NCI-H1105 (cell line): ENCODE measurements at places on chromosomes 13 and 19.

GRCh38 chr19:11256189-11256588, 6.1 kb downstream of the DOCK6 start:
- no peak for DNase-seq

GRCh38 chr13:113654175-113654560, 3.8 kb downstream of the ATP4B start:
- DNase-seq: no peak

DNA sequence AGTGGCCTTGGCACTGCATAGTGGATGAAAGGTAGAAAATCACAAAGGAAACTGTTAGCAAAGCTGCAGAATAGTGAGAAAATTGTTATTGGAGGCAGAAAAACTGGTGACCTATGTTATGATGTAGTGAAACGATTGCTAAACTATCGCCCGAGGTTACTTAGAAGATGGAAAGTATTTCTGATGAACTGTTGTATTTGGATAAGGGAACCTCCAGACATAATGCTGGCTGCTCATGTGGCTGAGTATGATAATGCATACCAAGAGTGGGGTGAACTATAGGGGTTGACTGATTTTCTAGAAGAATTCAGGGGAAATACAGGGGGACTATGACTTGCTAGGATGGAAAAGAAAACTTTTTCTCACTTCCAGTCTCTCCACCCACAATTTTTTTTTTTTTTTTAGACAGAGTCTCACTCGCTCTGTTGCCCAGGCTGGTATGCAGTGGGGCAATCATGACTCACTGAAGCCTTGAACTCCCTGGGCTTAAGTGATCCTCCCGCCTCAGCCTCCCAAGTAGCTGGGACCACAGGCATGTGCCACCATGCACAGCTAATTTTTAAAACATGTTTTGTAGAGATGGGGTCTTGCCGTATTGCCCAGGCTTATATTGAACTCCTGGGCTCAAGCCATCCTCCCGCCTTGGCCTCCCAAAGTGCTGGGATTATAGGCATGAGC, 4.4 kb upstream of the EID2 start:
- no peak for DNase-seq

GRCh38 chr19:51263808-51264207, 12.9 kb downstream of the SIGLECL1 start:
- DNase-seq: no peak

- peak; percentile 14 for DNase-seq
Measured at GRCh38 chr13:99009987-99010551, 32.2 kb upstream of the DOCK9 start.

DNA sequence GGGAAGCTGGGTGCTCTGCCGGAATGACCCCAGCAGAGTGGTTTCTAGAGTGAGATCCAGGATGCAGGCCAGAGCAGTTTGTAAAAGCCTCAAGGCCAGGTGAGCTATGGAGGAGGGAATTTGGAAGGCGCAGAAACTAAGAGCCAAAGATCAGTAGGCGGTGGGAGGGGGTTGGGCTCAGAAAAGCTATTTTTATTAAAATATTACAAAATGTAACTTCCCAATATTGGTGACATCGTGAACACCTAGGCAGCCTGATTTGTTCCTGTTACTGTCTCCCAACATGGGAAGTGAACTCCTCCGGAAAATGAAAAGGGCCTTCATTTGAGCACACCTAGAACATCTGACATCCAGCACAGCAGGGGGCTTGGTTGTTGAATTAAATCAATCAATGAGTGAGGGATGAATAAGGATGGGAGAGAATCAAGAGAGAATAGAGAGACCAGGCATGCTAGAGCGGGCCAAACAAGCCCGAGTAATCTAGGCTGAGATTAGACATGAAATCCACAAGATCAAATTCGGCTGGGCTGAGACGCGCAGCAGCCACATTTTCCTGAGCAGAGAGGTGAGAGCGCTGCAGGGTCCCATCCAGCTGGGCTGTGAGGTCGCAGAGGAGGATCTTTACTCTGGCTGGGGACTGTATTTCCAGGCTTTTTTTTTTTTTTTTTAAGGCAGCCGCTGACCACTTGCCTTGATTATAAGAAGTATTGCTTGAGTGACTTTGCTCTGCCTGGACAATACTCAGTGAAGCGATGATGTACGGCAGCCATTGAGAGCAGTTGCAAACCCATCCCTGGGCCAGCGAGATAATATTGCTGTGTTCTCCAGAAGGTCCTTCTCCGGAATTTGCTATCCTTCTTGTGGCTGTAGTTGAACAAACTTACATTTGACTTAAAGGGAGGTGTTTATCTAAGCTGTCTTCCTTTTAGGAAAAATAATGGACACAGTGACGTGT, 178.0 kb upstream of the KL start:
- DNase-seq: no peak

DNA sequence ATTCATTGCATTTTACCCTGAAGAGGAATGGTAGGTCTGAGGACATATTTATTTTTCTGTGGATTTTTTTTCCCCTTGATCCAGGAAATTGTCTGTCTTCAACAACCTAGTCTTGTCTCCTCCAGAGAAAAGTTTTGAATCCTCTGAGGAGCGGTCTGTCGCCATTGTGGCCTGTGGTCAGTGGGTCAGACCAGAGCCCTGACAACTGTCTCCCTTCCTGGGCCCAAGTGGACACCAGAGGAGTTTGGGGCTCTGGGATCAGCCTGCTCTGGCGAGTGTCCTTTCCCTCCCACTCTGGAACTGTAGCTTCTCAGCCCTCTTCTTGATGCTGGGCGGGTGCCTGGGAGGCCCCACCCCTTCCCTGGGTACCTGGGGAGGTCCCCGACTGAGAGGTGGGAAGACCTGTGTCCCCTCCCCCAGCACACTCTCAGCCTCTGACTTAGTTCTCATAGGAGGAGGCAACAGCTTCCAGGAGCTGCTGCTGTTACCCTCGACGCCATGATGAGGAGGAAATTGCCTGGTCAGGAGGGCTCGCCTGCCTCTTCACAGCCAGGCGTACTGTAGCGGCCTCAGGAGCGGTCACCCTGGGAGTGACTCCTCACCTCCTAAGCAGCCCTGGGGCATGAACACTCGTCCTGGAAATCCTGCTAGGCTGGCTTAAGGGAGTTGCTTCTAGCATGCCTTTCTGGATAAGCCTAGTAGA, 110.3 kb downstream of the GGACT start:
- DNase-seq: no peak
